Activated T-cell treated with anti-CD3 and anti-CD28 coated beads, Interleukin-2, amount 50 U/mL, for 72 hours (primary cell): ENCODE measurements at places on chromosomes 2 and 18. TPM values are rescaled to one million over a fixed set of nuclear protein-coding genes. Genes with fewer than 3 reads are reported as not detected.

DNA sequence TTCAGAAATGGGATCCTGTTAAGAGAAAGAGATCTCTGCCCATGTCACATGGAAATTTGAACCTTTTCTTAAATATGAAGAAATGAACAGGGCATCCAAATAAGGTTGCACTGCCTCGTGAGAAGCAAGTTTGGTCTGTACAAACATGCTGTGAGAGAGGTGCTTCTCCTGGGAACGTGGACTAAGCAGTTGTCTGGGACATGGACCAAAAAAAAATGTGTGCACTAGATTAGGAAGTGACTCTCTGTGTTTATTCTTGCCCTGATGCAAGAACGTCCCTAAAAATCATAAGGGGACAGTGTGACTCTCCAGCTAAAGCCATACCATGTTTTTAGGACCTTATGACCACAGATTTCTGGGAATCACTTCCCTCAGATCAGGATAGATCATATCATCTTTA lies 23.7 kb upstream of the GCG start:
- no peak overlapping the region for H3K27ac ChIP-seq
- peaks cover 15% of the 10 kb centered on the region for H3K27me3 ChIP-seq

GRCh38 chr2:56613254-56613653 lies 429.5 kb downstream of the CCDC85A start:
- DNase-seq = no peak
- H3K27ac ChIP-seq = no peak overlapping the region
- H3K36me3 ChIP-seq = no peaks in the 10 kb centered on the region
- no peaks in the 10 kb centered on the region for H3K4me1 ChIP-seq

DNA sequence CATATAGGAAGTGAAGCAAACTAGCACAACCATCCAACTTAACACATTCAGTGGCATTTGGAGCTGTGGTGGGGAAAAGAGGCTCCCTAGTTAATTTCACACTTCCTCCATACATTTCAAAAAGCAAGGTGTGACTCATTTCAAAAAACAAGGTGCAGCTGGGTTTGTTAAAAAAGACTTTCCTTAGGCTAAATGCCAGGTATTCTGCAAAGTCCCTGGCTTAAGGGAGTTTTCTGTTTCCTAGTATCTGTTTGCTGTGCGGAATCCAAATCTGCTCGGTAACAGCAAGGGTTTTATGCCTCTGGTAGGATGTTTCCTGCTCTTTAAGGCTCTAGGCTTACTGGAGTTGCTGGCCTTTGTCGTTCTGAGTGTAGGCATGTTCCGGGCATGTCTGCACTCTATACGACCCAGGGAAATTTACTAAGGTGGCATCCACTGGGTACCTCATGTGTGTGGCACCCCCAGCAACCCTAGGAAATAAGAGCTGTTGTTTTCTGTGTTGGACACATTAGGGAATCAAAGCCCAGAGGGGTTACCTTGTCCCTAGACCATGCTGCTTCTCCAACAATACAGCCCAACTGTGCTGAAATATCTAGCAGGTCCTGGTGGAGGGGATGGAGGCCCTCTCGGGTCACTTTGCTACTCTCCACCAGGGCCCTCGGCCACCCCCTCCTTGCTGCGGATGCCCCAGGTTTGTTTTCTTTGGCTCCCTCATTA lies 634 bp upstream of the MSGN1 start:
- H3K4me3 ChIP-seq = no peak overlapping the region
- H3K27me3 ChIP-seq = peaks cover 21% of the 10 kb centered on the region
- no peaks in the 10 kb centered on the region for H3K4me1 ChIP-seq
- no peak overlapping the region for H3K27ac ChIP-seq
- no peaks in the 10 kb centered on the region for H3K36me3 ChIP-seq
- no peak for DNase-seq

DNA sequence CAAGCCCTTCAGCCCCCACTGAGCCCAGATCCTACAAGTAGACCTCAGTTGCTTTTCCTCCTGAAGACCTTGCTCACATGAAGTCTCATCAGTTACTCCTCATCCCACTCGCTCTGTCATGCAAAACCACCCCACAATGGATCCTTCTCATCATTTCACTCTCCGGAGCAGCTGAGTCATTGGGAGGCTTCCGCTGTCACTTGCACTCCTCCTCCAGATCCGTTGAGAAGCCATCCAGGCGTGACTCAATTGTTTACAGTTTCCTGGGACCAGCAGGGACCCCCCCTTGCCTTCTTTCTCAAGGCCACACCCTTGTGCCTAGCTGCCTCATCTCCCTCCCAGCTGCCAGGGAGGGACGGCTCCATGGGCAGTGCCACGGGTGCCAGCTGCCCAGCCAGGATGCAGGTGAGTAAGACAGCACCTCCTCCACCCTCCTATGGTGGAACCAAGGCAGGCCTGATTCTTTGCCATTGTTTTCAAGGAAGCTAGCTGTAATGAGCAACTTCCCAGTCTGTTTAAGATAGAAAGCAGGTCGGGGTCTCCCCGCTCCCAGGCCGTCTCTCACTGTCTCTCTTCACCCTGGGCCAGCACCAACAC lies 16.3 kb downstream of the GPR55 start:
- H3K36me3 ChIP-seq = peaks cover 5% of the 10 kb centered on the region
- DNase-seq = peak; percentile 68
- H3K27ac ChIP-seq = no peak overlapping the region
- peak overlapping the region; percentile 56 for H3K4me3 ChIP-seq
- H3K27me3 ChIP-seq = peaks cover 46% of the 10 kb centered on the region
- peaks cover 85% of the 10 kb centered on the region for H3K4me1 ChIP-seq

GRCh38 chr2:147642765-147643164 lies 202.1 kb upstream of the ACVR2A start:
- H3K27me3 ChIP-seq = no peaks in the 10 kb centered on the region
- H3K4me3 ChIP-seq = no peak overlapping the region
- no peak overlapping the region for H3K27ac ChIP-seq
- H3K4me1 ChIP-seq = peaks cover 10% of the 10 kb centered on the region

TSPYL6 gene
- not detected for total RNA-seq
